Esophagus mucosa (tissue), 1 donor: ENCODE measurements at places on chromosomes 7 and 10.

GRCh38 chr10:85444868-85445267 is 921.7 kb downstream of the GRID1 start:
- no peak for ATAC-seq

DNA sequence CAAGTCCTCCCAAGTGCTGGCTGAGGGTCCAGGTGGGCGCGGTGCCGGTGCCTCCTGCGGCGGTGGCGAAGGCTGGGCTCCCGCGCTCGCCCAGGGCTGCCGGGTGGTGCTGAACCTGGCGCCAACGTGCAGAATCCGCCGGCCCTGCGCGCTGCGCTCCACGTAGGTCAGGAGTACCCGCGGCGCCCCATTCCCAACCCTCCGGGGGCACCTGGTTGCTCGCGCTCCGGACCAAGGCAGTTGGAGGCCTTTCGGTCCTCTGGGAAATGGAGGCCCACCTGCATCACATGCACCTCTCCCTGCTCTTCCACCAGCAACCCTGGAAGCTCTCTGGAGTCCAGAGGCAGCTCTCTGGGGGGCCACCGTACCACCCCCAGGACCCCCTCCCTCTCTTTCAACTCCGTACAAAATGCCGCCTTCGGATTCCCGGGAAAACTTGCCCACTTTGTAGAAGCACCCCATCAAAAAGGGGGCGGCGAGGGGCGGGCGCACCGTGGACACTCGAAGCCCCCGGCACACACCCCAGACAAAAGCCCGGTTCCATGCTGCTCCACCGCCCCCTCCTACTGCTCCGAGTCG is 745 bp downstream of the SLC16A9 start:
- peak; percentile 71 for ATAC-seq

- ATAC-seq = no peak
Observed at GRCh38 chr7:68729371-68729770, 868.9 kb upstream of the AUTS2 start.

- no peak for ATAC-seq
Observed at GRCh38 chr10:129744134-129745111, 219.7 kb downstream of the EBF3 start.

GRCh38 chr7:148172920-148173319 is 417.6 kb upstream of the C7orf33 start:
- ATAC-seq = no peak

GRCh38 chr7:333393-333764 is 43.4 kb downstream of the FOXL3 start:
- peak; percentile 22 for ATAC-seq

DNA sequence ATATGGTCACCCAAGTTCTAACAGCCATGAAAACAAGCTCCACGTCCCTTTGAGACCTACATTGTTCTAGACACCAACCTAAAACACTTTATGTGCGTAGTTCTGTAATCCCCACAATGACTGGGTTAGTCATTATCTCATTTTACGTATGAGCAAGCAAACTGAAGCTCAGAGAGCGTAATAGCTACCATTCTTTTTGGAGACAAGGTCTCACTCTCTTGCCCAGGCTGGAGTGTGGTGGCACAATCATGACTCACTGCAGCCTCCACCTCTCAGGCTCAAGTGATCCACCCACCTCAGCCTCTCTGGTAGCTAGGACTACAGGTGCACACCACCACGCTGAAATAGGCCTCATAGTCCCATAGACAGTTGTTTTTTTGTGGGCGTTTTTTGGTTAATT is 10.5 kb downstream of the DAGLB start:
- ATAC-seq = no peak

- no peak for ATAC-seq
Observed at GRCh38 chr10:11740907-11741306, 1.3 kb upstream of the ECHDC3 start.

DNA sequence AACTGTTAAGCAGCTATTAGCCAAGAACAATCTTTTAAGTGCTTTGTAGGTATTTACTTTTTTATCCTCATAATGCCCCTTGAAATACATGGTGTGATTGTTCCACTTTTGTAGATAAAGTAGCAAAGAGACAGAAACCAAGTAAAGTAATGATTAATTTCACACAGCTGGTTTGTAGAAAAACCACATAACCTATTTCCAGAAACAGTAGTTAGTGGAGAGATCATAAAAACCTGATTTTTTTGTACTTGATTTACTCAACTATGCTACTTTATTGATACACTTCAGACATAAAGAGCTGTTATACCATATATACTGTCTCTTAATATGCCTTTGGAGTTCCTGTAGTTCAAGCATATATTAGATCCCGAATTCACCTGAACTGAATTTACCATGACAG is 118.4 kb downstream of the SEMA3A start:
- ATAC-seq = no peak

GRCh38 chr7:94838717-94839116 is 68.7 kb upstream of the PPP1R9A start:
- ATAC-seq = no peak

DNA sequence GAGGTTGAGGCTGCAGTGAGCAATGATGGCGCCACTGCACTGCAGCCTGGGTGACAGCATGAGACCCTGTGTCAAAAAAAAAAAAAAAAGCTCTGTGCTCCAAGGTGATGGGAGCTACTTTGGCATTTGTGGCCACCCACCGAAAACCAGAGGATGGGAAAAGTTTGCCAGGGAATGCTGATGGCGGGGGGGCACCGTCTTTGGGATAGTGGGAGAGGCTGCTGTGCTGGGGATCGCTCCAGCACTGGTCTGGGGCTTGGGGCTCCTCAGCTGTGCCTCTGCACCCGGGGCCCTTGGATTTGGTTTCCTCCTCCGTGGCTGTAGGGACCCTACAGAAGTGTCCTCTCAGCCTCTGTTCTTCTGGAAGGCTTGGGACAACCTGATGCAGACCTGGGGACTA is 11.7 kb upstream of the RAMP3 start:
- ATAC-seq = no peak

GRCh38 chr7:123242467-123243092 is 42.8 kb upstream of the SLC13A1 start:
- ATAC-seq = no peak

DNA sequence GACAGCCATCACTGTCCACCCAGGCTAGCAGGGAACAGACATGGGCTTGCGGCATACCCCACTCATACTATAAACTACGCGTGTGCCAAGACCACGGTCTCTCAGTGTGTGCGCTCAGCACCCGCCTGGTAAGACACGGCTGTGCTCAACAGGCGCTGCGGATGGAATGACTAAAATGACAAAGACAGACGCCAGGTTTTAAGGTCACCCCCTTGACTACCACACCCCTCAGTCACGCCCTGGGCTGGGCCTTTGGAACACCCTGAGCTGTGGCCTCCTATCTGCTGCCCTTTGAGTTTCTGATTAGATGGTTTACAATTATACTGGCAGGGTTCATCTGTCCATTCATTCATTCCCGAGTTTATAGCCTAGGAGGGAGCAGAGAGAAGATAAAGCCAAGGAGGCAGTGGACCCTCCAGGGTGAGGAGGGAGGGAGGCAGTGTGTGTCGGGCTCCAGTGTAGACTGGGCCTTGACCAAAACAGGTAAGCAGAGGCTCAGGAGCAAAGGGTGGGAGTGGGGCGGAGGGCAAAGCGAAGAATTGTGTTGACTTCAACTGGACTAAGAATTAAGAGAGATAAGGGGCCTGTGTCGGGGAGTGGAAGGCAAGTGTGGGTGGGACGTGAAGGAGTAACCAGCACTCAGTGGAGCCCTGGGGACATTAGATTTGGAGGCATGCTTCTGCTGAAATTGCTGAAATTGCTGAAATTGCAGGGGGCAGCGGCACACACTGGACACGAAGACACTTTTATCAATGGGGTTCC is 35.0 kb downstream of the TNS3 start:
- ATAC-seq = no peak

- ATAC-seq = peak; percentile 69
Observed at GRCh38 chr7:22726907-22727713, at the start of gene IL6. Gene IL6 (plus strand): TSS chr7:22727200. CDS start chr7:22727263, 63 bp downstream.

GRCh38 chr7:157432541-157432956 is 95.7 kb downstream of the DNAJB6 start:
- ATAC-seq = peak; percentile 73

- ATAC-seq = no peak
Observed at GRCh38 chr10:86871563-86872183, 85.7 kb downstream of the MMRN2 start.

DNA sequence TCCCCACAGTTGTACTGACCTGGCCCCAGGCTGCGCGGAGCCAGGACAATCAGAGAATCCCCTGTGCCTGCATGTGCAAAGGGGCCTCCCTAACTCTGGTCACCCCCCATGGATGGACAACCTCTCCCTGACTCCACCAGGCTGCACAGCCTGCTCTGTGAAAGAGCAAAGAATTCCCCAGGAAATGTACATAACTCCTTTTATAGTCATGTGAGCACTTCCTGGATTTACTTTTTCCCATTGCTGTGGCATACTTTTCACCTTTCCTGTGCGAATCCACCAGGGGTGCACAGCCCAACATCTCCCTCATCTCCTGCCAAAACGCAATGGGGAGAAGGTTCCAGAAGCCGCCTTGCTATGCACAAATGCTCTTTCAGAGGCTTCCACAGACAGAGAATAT is 27.9 kb downstream of the FGFR2 start:
- no peak for ATAC-seq

DNA sequence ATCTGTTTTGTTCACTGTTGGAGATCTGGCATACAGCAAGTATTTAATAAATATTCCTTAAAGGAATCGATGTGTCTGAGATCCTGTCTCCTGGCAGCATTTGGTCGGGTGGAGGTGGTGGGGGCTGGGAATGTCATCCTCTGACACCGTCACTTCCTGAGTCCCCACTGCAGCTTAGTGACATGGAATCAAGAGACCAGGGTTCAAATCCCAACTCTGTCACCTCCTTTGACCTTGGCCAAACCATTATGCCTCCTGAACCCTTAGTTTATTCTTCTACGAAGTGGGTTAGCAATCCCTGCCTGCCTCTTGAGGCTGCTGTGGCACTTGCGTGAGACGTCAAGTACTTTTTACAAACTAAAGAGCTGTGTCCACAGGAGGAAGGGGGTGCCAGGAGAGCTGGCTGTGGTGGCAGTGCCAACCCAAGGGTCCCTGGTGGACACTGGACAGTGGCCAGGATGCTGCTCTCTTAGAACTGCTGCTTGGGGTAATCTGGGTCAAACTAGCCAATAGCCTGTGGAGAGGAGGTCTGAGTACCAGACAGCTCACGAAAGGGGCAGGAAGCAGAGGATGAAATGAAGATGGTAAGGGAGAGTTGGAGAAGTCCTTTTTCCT is 8.0 kb upstream of the ZMIZ1 start:
- no peak for ATAC-seq

GRCh38 chr10:38038107-38038931 is 27.8 kb downstream of the ZNF33A start:
- ATAC-seq = no peak

GRCh38 chr7:49037346-49038210 is 113.2 kb downstream of the CDC14C start:
- no peak for ATAC-seq

- ATAC-seq = peak; percentile 93
Observed at GRCh38 chr10:17387861-17388503, 66.4 kb downstream of the ST8SIA6 start.

DNA sequence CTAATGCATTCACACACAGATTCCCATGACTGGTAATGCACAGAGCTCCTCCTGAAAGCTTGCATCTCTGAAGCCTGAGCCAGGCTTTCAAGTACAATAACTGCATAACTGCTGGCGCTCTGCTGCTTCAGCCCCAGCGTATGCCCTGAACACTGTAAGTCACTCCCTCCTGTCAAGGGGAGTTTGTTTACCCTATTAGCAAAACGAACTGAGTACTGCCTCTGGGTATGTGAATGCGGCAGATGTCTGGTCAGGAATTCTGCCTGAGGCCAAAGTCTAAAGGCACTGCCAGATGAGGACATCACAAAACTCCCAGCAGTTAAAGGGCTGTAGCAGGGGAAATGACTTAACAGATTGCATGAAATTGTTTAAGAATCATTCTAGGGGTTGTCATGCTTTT is 97.7 kb downstream of the NRCAM start:
- ATAC-seq = no peak

GRCh38 chr7:117347480-117347879 is 24.6 kb upstream of the WNT2 start:
- ATAC-seq = no peak

GRCh38 chr7:7181519-7182155 is 707 bp upstream of the C1GALT1 start:
- ATAC-seq = peak; percentile 31

GRCh38 chr7:140484951-140485499 is 5.7 kb upstream of the MKRN1 start:
- peak; percentile 34 for ATAC-seq

DNA sequence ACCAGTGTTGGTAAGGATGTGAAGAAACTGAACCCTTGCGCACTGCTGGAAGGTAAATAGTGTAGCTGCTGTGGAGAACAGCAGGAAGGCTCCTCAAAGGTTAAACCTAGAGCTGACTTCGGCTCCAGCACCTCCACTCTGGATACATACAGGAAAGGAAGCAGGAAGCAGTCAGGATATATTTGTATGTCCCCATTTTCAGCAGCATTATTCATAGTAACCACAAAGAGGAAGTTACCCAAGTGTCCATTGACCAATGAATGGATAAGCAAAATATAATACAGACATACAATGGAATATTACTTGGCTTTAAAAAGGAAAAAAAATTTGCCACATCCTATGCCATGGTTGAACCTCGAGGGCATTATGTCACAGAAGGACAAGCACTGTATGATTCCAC is 15.0 kb downstream of the RET start:
- ATAC-seq = no peak

DNA sequence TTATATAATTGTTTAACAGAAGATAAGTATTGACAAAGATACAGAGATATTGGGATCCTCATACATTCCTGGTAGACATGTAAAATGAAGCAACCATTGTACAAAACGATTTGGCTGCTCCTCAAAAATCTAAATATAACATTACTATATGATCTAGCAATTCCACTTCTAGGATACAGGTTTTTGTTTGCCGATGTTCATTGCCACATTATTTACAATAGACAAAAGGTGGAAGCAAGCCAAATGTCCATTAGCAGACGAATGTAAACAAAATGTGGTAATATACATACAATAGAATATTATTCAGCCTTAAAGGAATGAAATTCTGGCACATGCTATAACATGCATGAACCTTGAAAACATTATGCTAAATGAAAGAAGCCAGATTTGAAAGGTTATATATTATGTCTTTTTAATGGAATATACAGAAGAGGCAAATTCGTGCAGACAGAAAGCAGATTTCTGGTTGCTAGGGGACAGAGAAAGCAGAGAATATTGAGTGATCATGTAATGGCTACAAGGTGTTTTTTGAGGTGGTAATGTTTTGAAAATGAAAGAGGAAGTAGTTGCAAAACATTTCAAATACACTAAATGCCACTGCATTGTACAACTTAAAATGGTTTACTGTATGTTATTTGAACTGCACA is 44.9 kb downstream of the POLR1F start:
- ATAC-seq = no peak
